ENCODE measurements at places on chromosomes 13 and 19.

DNA sequence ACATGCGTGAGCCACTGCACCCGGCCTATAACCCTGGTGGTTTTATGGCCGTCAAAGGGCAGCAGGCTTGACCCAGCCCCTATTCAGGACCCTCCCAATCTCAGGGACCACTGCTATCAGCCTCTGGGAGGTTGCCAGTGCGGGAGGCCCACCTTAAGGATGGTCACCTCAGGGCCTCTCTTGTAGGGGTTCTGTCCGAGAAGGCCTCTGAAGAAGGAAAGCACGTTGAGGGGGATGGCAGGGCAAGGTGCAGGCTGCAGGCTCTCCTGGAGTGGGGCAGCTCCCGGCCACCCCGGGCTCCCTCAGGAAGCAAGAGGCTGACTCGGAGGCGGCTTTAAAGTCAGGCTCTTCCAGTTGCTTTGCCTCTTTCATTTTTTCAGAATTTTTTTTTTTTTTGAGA lies 6.0 kb upstream of the GRTP1 start:
- no peak for DNase-seq

- DNase-seq, result no peak
These were observed 4.6 kb downstream of the AXL start for GRCh38 chr19:41223431-41224234.

- no peak for DNase-seq
These were observed at the start of gene ZNF536 for GRCh38 chr19:30371960-30372824. Gene ZNF536 (plus strand): TSS chr19:30372384. CDS start chr19:30443563, 71,179 bp downstream.

DNA sequence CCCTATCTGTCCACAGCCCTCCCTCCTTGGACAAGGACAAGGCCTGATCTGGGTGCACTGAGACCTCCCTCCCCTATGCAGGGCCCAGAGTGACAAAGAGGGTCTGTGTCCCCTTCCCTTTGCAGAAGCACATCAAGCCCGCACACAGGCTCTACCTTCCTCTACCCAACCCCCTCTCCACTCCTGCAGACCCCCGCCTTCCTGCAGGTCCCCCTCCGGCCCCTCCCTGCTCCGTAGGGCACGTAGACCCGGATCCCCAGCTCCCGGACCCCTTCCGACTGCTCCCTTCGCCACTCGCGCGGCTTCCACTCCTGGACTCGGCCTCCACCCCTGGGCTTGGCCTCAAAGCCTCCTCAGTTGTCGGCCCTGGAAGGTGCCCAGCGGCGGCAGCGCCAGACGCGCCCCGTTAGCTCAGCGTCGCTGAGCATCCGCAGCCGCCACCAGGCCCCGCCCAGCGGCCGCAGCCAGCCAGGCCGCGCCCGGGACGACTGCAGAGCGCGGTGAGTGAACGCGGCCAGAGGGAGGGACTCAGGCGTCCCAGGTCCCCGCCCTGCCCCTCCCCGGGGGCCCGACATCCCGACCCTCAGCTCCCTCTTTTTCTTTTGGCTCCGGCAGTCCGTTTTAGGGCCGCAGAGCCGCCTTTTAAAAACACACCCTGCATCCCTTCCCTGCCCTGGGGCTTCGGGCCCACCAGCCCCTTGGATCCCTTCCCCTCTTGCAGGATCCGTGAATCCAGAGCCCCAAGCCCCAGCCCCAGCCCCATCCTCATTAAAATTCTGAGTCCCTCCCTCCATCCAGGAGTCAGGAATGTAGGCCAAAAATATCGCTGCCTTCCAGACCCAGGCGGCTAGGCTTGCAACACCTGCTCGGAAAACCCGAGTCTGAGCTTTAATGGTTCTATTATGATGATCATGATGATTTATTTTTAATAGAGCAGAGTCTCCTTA lies 1.5 kb upstream of the MYADM start:
- peak; percentile 81 for DNase-seq

DNA sequence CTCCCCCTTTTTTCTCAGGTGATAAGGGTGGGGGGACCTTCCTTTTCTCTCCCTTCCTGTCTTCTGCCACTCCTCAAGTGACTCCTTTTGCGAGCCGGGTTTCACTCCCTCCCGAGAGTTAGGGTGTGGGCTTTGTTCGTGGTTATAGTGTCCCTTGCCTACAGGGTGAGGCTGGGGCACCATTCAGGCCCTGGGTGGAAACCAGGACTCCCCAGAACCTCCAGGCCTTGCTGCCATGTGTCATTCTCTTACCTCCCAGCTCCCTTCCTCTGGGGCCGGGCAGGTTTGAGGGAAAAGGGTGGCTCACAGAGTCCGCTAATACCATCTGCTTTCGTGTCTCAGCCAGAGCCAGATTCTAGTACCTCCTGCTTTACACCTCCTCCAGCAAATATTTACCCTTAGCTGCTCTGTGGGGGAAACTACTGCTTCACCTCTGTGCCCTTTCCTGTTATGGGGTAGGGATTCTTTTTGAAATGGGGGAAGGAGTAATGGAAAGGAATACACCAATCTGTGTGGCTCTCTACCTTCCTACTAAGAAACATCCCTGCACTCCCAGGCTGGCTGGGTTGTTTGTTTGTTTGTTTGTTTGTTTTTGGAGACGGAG lies 2.8 kb downstream of the ACTN4 start:
- no peak for DNase-seq

- no peak for DNase-seq
These were observed 13.0 kb downstream of the POSTN start for GRCh38 chr13:37585541-37585940.

DNA sequence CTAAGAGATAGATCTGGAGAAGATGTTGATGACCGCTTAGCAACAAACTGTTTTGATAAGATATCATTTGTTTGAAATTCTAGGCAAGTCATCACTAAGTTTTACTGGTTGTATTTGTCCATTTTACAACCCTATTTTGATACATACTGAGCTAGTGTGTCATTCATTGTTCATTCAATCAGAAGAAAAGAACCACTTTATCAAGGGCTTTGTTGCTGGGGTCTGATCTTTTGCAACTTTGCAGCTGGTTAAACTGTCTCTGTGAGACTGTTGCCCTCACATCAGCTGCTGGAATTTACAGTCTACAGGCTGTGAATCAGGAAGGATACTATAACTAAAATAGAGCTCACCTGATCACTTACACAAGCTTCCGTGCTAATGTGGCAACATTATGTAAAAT lies 290.5 kb downstream of the RFC3 start:
- DNase-seq, result no peak

GRCh38 chr13:42899266-42899665 lies 92.8 kb downstream of the EPSTI1 start:
- DNase-seq, result no peak

DNA sequence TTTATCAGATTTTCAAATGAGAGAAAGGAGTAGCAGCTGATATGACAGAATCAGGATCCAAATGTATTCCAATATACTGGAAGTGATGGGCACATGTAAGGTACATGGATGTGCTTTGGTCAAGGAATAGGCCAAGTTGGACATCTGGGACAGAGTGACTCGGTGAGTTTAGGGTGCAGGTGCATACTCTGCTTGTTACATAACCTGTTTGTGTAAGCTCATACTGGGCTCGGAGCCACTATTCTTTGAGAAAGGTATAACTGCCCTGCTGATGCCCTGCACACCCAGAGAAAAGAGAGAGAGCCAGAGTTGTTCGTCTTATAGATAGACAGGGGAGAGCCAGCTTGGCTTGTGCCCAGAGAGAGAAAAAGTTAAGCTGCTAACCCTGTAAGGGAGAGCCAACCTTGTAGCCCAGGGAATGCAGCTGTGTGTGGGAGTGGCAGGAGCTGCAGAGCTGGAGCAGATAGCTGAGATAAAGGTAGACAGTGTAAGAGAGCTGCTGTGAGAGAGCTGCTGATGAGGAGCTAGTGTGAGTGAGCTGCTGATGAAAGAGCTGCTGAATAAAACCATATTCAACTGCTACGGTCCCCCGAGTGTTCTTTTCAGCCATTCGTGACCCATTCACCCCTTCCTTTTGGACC lies 40.7 kb upstream of the N4BP2L1 start:
- no peak for DNase-seq

DNA sequence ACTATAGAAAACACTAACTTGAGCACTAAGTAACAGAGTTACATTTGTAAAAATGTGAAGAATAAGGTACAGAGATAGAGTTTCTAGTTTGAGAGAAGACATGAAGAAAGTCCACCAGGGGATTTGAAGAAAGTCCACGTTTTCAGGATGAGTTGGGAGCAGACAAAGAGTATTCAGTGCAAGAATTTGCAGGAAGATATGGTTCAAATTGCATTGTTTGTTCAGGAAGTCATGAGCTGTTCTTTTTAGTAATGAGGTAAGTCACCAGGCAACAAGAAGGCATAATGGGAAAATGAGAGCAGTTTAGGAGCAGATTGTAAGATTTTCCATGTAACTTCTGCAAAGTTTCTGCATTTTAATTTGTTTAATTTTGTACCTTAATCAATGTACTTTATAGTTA lies 618.0 kb downstream of the DACH1 start:
- no peak for DNase-seq

- no peak for DNase-seq
These were observed 13.5 kb downstream of the ZNF536 start for GRCh38 chr19:30385666-30386065.

GRCh38 chr19:54100561-54100960 lies at the start of gene OSCAR:
Gene OSCAR (minus strand): TSS chr19:54100803. CDS start chr19:54100792, 11 bp downstream.
- no peak for DNase-seq

Data from sciatic nerve (tissue), 2 donors.